ENCODE measurements at places on chromosomes 3 and 15.

- DNase-seq = no peak
Observed at GRCh38 chr15:74007820-74008371, 13.4 kb downstream of the PML start.

- no peak for DNase-seq
Observed at GRCh38 chr3:182979103-182979673, 1.1 kb downstream of the DCUN1D1 start.

DNA sequence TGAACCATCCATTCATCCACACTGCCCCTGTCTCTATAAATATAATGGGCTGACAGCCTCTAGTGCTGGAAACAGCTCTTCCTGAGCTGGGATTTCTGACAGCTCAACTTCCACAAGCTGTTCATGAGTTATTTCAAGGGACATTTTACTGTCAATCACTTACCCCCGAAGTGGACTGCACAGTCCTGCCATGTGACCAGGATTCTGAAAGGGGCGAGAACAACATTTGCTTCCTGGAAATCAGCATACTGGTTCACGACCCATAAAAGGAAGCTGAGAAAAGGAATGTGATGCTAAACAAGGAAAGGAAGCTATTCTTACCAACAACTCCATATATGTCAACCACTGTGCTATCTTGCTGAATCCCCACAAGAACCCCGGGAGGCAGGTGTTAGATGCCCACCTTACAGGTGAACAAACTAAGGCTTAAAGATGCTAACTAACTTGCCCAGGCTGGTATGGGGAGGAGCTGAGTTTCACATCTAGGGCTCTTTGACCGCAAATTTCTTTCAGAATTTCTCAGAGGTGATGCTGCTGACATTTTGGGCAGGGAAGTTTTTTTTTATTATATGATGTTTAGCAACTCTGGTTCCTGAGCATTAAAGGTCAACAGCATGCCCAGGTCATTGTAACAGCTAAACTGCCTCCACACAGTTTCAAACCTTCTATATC, 16.5 kb upstream of the REC114 start:
- DNase-seq = no peak

GRCh38 chr3:76900596-76900995, 139.3 kb upstream of the ROBO2 start:
- DNase-seq = no peak

DNA sequence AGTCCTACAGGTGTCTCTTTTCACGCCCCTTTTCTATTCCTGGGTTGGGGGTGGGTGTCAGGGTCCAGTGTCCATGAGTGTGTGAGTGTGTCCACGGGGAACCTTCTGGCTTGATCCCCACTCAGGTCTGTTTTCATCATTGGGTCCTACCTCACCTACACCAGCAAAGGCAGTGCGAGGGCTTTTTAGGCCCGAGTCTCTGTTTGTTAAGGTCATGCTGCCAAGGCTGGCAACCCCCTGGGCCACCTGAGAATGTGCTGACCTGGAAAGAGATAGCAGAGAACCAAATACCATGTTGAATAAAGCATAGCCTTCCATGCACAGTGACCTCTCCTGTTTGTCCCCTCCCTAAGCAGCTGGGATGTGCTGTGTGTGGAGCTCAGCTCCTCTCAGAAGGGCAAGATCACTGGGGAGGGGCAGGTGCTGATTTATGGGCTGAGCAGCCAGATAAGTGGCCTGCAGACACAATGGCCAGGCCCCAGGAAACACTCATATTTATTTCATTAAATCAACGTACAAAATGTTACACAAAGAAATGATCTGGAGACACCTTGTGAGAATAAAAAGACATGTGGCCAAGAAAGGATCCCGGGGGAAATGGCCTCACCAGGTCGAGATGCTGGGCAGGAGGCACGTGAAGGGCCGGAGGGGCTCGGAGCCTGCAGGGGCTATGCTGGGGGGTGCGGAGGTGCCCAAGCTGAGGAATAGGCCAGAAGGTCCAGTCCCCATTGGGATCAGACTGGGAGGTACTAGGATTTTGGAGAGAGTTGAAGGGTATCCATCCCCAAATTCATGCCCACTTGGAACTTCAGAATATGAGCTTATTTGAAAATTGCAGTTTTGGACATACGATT, 36.1 kb downstream of the RAB6B start:
- DNase-seq = no peak

GRCh38 chr15:42373274-42373673, 14.0 kb downstream of the CAPN3 start:
- no peak for DNase-seq

DNA sequence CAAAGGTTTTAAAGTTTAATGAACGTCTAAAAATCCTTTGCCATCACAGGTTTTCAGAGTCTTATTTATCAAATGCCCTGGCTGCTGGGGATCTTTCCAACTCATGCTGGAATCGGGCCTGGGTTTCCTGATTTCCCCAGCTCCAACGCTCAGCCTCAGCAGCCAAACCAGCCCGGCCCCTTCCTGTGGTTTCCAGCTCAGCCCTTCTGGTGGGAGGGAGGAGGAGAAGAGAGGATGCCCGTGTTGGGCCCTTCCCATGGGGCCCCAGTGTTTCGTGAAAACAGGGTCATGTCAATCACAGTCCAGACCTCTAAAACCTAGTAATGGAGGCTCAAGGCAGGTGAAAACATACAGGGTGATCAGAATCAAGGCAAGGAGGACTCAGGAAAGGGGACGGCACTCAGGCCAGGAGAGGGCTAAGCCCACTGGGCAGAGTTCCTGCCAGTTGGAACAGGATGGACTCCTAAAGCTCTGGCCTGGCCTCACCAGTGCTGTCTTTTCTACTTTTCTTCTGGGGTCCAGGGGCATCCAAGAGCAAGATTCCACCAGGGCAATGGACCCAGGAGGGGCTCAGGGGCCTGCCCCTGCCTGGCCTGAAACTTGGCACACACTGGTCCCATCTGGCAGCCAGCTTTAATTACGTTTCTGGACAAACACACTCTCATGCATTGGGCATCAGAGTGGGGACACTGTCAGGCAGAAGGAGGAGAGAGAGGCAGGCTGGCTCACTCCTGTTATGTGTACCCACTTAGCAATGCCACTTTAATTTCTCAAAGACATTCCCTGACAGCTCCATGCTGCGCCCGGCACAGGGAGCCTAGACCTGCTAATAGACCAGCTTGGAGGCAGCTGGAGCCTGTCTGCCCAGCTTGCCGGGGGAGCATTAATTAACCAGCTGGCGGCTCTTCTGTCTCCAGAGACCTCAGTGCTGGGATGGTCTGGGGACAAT, 194.6 kb downstream of the FAM43A start:
- peak; percentile 23 for DNase-seq

DNA sequence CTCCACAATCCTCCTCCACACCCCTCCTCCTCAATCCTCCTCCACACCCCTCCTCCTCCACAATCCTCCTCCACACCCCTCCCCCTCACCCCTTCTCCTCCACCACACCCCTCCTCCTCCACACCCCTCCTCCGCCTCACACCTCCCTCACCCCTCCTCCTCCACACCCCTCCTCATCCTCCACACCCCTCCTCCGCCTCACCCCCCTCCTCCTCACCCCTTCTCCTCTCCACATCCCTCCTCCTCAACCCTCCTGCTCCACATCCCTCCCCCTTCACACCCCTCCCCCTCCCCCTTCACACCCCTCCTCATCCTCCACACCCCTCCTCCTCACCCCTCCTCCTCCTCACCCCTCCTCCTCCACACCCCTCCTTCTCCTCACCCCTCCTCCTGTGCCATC, 69.8 kb upstream of the BLM start:
- DNase-seq = no peak

DNA sequence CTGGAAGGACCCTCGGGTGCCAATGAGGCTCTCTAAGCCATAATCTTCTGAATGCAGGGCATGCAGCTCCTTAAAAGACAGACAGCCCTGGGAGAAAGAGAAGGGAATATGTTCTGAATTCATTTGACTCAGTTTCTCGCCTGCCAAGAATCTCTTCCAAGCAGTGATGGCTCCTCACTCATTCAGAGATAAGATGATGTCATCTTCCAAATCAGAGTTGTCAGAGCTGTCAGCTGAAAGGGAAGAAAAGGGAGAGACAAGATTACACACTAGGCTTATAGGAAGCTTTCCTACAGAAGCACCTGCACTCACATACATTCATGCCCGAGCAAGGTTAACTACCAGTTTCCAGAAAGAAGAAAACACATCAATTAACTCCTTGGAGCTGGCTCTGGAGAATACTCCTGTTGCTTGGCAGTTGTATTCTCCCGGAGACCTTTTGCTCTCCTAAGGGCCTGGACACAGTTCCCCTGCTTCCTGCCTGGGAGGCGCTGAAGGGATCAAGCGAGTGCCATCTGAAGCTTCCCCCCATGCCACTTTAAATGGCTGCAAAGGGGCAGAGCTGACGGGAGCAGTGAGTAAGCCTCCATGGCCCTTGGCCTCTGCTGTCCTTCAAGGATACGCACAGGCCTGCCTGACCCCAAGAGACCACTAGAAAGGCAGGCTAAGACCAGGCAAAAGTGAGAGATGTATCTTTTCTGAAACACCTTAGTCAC, 7.7 kb downstream of the RBM15B start:
- DNase-seq = no peak

Measured in CD14-positive monocyte (primary cell).